CD4-positive, alpha-beta T cell treated with Interleukin-10 for 1 hour (primary cell): ENCODE measurements at places on chromosomes 1 and 21.
A peak's percentile ranks its signal among the peaks of the same experiment; 100 is the strongest.

DNA sequence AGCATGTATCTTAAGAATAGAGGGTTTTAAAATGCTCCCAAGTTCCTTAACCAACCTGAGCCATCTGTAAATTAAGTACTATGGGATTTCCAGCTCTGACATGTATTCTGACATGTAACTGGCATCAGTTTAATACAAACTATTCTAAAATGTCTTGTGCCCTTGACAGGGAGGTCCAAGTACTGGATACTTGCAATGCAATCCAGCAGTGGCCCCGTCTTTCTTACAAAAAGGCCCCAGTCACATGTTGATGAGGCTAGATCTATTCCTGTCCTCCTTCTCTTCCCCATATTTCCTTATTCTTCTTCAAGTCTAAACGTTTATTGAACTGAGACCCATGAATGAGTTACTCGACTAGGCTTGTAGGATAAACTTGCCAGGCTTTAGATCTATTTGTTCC, 46.4 kb downstream of the MRPL39 start:
- no peak for DNase-seq

- DNase-seq, result peak; percentile 78
Observed at GRCh38 chr1:91555821-91556531, 55.3 kb downstream of the CDC7 start.

GRCh38 chr1:113168946-113169345, 95.9 kb downstream of the LRIG2 start:
- no peak for DNase-seq

DNA sequence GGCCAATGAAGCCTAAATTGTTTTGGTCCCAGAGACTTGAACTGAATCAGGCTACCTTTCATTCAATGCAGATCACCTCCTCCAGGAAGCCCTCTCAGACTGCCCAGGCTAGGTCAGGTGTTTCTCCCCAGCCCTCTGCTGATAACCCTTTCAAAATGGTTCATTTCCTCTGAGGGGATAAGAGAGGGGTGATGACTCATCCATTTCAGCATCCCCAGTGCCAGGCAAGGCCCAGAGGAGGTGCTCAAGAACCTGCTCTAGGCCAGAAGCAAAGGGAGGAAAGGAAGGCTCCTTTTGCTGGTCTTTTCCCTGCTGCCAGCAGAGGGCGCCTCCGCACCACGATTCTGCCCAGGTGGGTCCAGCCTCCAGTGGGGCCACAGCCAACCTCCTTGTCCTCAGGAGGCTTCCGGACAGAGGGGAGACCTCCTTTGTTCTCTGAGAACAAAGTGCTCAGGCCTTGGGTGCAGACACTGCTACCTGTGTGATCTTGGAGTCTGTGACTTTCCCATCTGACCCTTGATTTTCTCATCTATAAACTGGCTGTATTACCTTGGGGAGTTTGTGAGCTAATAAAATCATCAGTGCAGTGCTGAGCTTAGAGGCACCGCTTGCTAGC, 45.3 kb upstream of the ARHGEF10L start:
- peak; percentile 55 for DNase-seq

DNA sequence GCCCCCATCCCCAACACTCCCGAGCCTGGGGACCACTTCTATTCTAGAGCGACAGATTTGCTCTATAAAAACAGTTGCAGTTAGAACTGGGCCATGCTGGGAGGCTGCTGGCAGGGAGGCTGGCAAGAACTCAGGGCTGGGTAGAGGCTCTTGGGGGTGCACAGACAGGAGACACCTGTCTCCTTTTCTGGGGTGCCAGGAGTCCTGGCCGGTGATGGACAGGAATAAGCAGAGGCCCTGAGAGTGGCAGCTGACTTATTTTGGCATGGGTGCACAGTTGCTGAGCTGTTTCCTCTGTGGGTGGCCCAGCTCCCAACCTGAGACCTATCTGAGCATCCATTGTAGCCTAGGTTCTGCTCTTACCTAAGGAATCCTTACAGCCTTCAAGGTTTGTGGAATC, 39.2 kb upstream of the TMPRSS2 start:
- DNase-seq, result no peak

DNA sequence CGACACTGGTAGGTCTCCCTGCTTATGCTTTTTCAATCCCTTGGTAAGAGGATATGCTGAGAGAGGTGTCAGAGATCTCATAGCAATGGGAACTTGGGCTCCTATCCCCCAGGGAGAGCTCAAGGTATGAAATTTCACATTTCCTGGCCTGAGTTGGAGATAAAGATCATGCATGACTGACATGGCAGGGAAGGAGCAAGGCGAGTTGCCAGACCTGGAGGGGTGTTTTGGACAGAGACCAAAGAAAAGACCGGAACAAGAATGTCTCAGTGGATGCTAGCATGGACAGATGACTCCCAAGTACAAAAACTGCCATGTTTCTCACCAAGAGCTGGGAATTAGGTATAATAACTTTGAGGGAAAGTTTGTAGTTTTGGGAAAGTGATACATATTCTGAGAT, 334.1 kb upstream of the B3GALT2 start:
- no peak for DNase-seq

GRCh38 chr1:55690366-55690765, 475.2 kb upstream of the USP24 start:
- no peak for DNase-seq

DNA sequence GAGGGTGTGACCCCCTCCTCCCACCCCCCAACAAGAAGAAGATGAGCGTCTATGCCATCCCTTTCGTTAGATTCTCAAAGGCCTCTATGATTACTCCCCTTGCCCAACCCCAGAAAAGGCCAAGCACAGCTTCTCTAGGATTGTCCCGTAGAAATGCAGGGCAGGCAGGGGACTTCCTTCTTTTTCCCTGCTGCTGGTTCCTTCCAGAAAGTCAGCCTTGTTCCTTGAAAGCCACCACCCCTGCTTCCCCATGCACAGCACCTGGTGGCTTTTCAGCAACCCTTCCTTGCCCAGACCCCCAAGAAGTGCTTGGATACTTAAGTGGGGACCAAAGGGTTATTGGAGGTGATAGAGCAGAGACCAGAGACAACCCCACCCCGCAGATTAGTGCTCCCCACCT, 75.1 kb downstream of the ARHGEF10L start:
- no peak for DNase-seq

- peak; percentile 60 for DNase-seq
Observed at GRCh38 chr1:100354971-100355394, 2.7 kb downstream of the CDC14A start.

DNA sequence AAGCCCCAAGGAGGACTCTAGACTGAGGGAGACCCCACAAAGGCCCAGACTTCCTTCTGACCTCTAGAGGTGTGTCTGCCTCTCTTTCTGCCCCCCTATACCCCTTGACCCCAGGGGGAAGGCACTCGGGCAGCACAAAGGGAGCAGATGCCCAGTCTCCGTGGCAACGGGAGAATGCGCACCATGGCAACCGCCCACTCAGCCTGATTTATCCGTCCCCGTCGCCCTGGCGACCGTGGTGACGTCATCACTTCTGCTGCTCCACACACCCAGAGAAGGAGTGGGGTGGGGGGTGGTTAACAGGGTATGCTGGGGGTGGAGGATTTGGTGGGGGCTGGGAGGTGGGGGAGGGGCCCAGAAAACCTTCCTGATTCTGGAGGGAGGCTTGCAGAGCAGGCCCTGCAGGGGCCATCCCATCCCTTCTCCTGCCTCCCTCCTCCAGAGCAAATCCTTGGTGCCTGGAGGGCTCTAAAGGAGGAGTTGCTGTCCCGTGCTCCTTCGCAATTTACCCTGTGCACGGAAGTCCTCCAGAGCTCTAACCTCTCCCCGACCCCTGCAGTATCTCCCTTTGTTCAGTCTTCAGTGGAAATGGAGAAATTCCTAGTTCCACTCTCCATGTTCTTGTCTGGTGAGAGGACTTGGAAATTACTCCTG, 6.3 kb downstream of the CELF3 start:
- peak; percentile 22 for DNase-seq

DNA sequence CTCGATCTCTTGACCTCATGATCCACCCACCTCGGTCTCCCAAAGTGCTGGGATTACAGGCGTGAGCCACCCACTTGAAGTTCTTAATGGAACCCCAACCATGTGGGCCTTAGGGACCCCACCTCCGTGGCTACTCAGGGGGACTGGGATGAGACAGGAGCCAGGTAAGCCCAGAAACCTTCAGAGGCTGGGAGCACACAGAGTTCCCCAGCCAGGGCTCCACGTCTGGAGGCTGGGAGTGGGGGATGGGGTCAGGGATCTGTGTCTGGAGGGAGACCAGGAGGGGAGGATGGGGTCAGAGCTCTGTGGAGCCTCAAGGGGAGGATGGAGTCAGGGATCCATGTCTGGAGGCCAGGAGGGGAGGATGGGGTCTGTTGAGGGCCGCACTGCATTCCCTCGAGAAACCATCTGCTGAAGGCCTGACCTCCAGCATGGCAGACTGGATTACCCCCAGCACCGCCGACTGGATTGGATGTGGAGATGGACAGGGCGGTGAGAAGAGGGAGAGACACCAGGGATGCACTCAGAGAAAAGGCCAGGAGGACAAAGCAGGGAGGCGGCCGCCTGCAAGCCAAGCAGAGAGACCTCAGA, 2.1 kb upstream of the FTCD start:
- no peak for DNase-seq
